ENCODE measurements at places on chromosomes 7 and 10.

DNA sequence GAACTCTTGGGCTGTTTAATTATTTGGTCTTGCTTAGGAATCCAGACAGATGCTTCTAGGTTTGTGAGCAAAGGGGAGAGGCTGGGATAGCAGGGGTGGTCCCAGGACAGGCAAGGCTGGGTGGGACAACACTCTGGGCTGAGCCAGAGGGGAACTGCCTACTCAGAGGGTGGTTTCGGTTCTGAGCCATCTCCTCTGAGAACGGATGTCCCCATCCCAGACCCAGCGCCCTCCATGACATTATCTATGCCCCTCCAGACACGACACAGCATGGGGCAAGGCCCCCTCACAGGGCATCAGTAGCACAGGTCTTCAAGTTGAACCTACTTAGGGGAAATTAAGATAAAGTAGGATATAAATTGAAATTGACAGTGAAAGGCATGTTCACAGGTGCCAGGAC, 7.1 kb downstream of the ASB10 start:
- DNase-seq, result no peak

DNA sequence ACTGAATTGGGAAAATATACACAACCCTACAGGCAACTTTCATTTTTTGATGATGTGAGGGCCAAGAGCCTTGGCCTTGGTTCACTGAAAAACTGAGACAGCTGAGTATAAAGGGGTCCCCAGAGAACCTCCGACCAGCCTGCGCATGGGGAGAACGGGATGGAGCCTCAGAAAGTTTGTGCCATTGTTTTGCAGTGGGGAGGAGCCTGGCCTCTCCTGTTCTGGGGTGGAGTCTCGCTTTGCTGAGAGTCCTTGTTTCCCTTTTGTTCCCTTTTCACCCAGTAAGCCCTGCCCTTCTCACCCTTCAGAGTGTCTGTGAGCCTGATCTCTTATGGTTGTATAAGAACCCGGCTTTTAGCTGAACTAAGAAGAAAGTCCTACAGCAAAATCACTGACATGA, 193.2 kb upstream of the AKR1E2 start:
- DNase-seq, result no peak

DNA sequence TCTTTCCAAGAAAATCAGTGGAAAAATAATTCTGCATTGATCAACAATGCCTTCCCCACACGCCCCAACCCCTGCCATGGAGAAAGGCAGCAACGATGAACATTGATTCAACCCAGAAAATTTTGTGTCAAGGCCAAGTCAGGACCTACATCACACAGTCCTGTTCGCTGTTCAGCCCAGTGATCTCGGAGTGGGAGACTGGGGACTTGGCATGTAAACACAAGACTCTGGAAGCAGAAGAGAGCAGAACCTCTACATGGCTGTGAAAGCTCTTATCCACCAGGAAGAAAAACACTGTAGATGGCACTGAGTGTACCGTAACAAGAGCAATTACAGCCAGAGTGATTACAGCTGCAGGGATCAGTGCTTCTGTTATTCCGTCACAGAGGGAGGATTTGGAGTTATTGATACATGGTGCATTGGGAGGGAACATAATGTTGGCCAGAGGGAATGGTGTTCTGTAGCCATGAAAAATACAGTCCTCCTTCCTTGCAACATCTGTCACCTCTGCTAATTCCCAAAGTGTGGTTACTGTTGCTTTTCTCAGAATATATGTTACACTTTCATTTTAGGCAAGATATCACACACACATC, 136.6 kb downstream of the IQUB start:
- DNase-seq, result no peak

GRCh38 chr10:113329121-113329596, 223.7 kb upstream of the HABP2 start:
- no peak for DNase-seq

DNA sequence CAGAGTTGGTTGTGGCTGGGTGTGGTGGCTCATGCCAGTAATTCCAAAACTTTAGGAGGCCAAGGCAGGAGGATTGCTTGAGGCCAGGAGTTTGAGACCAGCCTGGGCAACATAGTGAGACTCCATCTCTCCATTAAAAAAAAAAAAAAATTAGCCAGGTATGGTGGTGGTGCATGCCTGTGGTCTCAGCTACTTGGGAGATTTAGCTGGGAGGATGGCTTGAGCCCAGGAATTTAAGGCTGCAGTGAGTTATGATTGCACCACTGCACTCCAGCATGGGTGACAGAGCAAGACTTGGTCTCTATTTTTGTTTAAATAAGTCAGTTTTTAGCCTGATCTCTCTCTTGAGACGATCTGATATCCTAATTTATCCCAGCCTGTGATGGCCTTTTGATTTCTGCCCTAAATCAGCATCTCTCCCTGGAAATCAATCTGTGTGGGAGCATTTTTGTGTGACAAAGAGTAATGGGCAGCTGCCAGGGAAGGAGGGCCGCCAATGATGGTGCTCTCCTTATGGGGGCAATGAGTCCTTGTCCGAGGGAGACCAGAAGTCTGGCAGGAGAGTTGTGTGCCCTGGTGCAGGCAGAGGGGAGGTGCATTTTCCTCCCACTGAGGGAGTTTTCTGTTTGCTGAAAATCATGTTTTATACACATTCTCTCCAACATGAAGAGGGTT, 111.0 kb downstream of the NRP1 start:
- no peak for DNase-seq

DNA sequence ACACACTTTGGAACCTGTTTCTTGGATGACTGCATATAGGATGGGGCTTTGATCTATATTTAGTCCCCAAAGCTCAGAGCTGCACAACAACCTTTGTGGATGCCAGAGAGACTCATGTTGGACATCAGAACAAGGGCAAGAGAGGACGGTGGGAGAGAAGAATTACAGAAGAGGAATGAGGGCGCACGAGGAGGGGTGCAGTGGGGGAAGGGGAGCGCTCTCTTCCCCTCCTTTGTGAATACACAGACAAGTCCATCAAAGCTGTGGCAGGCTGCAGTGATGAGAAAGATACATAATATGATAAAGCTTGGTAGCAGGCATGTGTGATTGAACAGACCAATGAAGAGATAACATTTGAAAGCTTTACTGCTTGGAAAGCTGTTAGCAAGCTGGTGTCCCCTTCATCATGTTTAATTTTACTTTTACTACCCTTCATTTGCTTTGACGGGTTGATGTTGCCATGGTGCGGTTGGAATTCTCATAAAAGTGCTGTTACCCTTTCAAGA, 857.8 kb downstream of the KCNMA1 start:
- DNase-seq, result no peak

- DNase-seq, result no peak
Measured at GRCh38 chr10:11463111-11463510, 148.3 kb downstream of the USP6NL start.

GRCh38 chr7:501526-501925, 18.1 kb downstream of the PDGFA start:
- DNase-seq, result no peak

- DNase-seq, result no peak
Measured at GRCh38 chr10:7412928-7413282, 2.1 kb upstream of the SFMBT2 start.

DNA sequence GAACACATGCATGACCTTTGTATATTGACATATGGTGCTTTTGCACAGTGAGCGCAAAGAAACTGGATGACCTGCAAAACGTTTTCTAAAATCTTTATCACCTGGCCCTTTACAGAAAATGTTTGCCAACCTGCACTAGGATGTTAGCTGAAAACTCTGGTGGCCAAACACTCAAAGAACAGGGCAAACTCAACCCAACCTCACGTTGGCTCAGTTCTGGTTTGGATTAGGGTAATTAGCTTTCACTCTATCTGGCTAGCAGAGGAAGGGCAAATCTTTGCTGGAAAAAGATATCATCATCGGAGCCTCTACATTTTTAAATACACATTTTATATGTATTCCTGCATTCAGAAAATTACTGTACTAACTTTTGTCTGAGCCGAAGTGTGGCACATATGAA, 688.9 kb downstream of the PHTF2 start:
- DNase-seq, result no peak

DNA sequence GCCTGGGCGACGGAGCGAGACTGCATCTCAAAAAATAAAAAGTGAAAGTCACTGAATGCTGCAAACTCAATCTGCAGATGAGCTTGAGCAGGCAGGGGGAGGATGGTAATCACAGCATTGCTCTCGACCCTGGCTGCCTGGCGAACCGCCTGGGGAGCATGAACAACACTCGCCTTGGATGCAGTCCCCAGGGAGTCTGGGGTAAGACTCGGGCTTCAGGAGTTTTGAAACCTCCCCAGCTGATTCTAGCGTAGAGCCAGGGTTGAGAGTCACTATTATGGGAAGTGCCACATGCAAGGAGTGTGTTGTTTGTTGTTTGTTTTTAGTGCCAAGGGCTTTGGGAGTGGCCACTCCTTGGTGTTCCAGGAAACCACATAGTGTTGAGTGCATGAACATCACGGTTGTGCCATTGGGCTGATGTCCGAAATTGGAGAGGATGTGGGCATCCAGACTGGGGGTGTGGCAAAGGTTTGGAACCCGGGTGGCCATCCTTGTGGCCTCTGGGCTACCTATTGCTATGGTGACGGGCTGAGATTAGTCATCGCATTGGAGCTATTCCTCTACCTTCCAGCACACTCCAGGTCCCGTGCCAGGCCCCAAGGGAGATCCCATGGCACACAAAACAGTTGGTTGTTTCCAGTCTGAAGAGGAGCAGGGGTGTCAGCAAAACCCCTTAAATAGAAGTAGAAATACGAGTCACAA, 92.6 kb downstream of the RGS10 start:
- no peak for DNase-seq

- no peak for DNase-seq
Measured at GRCh38 chr10:113411456-113411855, 141.4 kb upstream of the HABP2 start.

DNA sequence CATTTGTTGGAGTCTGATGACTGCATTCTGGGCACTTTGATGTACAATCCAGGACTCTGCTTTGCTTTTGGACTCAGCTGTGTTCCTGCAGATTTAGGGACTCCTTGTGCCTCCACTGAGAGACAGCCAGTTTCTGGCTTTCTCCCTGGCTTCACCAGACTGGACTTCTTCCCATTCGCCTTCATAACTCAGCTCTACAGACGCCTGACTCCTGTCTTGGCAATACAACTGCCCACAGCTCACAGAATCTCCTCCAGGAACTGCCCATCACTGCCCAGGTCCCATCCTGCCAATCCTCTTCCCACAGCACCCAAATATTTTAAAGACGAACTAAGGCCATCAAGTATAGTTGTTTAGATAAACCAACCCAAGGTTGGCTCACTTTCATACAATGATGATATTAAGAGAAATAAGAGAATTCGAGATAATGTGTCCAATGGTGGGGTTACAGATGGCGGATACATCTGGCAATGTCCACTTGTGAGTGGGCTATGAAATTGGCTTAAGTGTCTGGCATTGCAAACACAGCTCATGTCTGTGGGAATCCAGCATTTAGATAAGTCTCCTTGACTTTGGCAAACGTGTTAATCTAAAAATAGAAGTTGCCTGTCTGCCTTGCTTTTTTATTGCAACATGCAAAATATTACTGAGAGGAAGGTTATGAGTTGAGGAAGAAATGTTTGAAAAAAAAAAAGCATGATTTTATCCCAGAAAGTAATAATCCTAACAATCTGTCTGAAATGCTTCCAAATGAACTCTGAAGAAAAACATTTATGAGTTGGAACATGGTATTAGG, 95.1 kb downstream of the ITGA8 start:
- no peak for DNase-seq

GRCh38 chr7:8109196-8110022, 140.8 kb downstream of the GLCCI1 start:
- DNase-seq, result no peak
